ENCODE measurements at places on chromosomes 16 and 17.

- DNase-seq, result no peak
Measured at GRCh38 chr17:78736526-78737079, 45.5 kb downstream of the CYTH1 start.

GRCh38 chr17:42653179-42654124, 5.6 kb upstream of the TUBG2 start:
- peak; percentile 88 for DNase-seq

DNA sequence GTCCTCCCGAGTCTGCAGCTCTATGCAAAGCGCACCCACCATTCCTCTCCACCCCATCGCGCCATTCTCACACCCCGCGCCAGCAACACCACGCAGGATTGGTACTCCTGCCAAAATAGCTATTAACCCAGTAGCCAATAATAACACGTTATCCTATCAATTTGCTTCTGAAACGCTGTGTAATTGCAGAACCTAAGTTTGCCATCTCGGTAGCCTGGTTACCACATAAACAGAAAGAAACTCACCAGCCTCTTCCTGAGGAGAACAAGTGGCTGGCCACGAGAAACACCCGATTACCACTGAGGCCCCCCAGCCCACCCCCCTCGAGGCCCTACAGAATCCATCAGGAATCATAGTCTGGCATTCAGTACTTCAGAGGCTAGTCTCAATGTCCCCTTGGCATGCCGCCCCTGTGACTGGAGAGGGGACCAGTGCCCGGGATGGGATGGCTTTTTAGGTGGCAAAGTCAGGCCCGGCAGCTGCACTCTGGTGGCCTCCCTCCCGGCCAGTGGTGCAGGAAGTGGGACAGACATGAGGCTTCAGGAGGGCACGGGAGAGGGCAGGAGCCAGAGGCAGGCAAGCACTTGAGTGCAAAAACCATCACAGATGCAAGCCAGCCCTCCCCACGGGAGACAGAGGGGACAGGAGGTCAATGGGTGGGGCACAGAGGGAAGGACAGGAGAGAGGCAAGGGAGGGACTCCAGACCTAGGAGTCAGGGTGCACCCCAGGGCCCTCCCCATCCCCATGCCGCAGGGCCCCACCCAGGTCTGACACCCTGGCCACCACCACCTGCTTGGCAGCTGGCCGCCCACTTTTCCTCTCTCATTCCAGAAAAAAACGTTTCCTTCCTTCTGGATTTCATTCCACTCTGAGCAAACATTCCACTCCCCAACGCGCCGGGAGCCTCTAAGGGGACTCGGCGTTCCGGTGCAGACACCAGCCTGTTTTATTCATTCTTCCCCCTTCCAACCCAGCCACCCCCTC, 192.5 kb downstream of the ZNF423 start:
- peak; percentile 75 for DNase-seq

DNA sequence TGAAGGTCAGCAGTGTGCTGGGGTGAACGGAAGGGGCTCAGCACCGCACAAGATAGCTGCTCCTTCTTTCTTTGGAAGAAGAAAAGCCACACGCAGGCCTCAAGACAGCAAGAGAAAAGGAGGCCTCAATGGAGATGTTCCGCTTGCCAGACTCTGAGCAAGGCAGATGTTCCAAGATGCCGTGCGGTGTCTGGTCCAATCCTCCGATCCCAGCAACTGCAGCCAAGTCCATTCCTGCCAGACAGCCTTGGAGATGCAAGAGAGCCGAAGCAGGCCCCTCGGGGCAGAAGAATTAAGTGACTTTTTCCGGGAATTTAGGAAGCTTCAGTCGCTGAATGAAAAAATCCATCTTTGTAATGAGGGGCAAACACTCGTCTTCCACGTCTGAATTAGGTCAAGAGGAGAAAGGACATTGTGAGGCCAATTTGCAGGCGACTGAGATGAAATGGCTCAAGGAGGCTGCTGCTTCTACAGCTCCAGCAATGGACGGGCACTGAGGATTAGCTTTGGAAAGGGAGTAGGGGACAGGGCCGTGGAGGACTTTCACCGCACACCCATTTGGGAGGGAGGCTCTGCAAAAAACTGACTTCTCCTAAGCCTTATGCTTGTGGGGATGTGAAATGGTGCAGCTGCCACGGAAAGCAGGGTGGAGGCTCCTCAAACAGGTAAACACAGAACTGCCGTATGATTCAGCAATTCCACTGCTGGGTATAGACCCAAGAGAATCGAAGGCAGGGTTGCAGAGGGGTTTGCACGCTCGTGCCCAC, 44.7 kb downstream of the RPH3AL start:
- peak; percentile 42 for DNase-seq

DNA sequence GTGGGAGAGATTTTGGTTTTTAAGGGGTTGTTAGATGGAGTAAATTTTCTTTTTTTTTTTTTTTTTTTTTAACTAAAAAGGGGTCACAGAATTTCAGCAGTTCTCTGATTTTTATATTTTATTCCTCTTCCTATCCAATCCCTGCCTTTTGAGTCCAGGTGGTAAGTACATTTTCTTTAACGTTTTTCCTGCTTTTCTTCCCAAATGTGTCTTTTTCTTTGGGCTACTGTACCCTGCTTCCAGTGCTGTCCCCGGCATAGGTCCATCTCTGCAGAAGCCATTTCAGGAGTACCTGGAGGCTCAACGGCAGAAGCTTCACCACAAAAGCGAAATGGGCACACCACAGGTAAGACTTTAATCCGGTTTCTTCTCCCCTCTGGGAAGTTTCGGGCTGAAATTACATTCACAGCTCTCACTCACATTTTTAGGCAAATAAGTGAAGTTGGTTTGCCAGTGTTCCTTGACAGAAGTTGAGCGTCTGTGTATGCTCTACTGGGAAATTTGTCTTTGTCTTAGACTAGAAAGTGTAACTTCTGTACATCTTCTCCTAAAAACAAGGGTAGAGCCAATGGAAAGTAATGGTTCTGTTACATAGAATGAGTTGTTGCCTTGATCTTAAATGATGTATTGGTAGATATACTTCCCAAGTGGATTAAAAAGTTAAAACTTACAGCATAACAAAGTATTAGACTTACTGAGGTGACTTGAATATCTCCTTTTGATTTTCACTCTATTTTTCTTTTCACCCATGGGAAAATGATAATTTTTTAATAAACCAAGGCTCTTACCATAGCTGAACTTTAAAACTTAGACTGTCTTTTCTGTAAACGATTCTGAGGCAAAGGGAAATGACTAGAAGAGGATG, 54.5 kb downstream of the TUBD1 start:
- no peak for DNase-seq

GRCh38 chr16:22670551-22671041, 143.4 kb upstream of the HS3ST2 start:
- DNase-seq, result peak; percentile 66

DNA sequence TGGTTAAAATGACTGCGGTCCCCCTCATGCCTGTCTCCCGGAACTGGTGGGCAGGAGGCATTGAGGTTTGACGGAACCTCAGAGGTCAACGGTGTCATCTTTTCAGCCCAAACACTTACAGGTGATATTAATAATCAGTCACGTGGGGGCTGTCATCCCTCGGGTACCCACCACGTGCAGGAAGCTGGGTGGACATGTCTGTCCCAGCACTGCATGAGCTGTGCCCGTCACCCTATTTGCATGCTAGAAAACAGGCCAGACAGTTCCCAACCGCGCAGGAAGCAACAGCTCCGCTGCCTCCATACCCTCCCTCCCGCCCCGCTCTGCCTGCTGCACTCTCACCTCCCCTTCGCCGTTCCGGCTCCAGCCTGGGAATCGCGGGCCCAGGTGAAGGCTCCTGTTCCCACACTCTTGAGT, 1.4 kb downstream of the SYNGR3 start:
- no peak for DNase-seq

- DNase-seq, result no peak
Measured at GRCh38 chr16:79066561-79066960, 534.0 kb downstream of the MAF start.

DNA sequence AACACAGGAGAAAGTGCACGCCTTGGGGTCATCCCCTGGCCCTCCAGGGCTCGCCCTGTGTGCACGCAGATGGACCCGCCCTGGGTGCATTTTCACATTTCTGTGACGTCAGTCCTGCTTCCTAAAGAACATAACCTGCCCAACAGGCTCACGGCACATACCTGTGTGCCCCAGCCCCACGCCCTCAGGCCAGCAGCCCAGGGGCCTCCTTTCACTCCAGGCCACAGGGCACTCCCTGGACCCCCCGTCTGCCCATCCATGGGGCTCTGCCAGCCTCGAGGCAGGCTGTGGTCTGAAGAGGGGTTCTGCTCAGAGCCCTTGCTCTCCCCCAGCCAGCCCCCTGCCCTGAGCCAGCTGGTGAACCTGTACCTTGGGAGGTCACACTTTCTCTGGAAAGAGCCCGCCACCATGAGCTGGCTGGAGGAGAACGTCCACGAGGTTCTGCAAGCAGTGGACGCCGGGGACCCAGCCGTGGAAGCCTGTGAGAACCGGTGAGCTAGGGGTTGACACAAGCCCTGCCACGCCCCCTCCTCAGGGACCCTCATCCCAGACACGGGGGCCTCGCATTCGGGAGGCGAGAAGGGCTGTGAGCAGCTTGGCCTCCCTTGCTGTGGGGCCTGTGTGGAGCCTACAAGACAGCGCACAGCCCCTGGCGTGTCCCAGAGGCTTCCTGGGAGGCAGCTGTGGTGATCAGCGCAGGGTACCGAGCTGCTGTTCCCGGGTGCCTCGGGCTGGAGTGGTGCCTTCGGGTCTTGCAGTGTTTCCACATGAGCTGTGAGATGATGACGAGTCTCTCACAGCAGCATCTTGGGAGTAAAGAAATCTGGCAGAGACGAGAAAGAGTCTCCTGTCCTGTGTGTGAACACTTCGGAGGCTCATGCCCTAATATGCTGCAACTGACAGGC, 13.8 kb upstream of the MC1R start:
- DNase-seq, result no peak

- no peak for DNase-seq
Measured at GRCh38 chr16:11298143-11298900, 17.2 kb upstream of the PRM1 start.

DNA sequence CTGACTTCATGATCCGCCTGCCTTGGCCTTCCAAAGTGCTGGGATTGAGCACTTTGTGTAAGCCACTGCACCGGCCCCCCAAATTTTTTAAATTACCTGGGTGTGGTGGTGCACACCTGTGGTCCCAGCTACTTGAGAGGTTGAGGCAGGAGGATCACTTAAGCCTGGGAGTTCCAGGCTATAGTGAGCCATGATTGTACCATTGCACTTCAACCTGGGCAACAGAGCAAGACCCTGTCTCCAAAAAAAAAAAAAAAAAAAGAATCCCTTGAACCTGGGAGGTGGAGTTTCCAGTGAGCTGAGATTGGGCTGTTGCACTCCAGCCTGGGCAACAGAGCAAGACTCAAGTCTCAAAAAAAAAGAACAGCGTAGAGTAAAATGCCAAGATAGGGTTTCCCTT, 15.2 kb downstream of the ZNF276 start:
- DNase-seq, result no peak

- DNase-seq, result no peak
Measured at GRCh38 chr16:31274831-31275816, 15.3 kb downstream of the ITGAM start.

DNA sequence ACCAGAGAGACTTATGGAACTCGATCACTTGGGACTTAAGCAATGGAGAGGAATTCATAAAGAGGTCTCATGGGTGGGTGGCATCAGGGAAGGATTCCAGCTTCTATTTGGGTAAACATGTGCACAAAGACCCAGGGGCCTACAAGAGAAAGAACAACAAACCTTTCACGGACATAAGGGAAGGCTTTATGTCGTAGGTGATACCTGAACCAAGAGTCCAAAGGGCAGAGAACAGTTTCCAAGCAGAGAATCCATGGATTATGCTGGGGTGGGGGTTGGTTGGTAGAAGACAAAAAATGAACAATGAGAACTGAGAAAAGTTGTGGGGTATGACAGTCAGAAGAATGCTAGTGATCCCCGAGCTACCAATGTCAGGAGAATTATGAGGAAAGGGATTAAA, 119.8 kb downstream of the CNTNAP4 start:
- DNase-seq, result no peak

- DNase-seq, result no peak
Measured at GRCh38 chr17:82859431-82860403, 19.9 kb upstream of the ZNF750 start.

- DNase-seq, result no peak
Measured at GRCh38 chr17:4179071-4179470, 36.1 kb downstream of the CYB5D2 start.

GRCh38 chr16:64846966-64847365, 274.9 kb downstream of the CDH11 start:
- DNase-seq, result no peak

DNA sequence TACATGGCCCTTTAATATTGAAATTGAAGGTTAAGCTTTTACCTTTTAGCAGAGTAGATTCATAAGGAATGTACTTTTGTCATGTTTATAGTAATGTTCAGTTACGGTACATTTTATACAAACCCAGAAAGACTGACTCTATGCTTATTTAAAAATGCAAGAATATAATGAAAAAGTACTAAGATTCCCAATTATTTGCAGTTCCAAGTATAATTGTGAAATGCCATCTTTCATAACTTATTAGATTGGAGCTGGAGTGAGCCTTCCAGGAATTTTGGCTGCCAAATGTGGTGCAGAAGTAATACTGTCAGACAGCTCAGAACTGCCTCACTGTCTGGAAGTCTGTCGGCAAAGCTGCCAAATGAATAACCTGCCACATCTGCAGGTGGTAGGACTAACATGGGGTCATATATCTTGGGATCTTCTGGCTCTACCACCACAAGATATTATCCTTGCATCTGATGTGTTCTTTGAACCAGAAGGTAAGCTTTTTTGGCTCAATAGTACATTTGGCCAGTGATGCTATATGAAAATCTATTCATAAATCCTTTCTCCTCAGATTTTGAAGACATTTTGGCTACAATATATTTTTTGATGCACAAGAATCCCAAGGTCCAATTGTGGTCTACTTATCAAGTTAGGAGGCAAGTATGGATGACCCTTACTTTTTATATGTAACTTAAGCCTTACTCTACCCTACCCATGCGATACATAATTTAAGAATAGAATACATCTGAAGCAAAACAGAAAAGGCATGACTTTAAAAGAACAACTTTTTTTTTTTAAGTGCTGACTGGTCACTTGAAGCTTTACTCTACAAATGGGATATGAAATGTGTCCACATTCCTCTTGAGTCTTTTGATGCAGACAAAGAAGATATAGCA, 4.2 kb downstream of the SRSF2 start:
- no peak for DNase-seq

- no peak for DNase-seq
Measured at GRCh38 chr16:23302045-23302956, at the start of gene SCNN1B. SCNN1B (plus strand) TSS chr16:23302302; CDS start chr16:23348600, 46,298 bp downstream.

DNA sequence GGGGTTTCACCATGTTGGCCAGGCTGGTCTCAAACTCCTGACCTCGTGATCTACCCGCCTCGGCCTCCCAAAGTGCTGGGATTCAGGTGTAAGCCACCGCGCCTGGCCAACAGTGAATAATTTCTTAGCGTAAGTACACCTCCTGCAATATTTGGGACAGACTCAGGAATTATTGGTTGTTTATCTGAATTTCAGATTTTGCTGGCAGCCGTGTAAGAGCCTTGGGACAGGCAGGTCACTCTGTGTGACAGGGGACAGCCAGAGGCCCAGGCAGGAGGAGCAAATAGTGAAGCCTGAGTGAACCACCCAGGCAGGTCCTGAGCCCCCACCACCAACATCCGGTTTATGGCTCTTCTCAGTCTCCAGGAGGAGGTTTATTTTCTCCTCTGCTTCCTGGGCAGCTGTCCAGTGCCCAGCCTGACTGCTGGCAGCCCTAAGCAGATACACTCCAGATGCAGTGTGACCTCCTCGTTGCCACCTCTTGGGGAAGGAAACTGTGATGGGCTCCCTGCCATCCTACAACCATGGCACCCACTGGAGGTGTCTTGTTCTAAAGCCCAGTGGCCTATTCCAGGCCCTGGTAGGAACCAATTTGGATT, 26.2 kb upstream of the ADORA2B start:
- DNase-seq, result no peak
